Brain microvascular endothelial cell (primary cell): ENCODE measurements at places on chromosomes 5 and 9.

DNA sequence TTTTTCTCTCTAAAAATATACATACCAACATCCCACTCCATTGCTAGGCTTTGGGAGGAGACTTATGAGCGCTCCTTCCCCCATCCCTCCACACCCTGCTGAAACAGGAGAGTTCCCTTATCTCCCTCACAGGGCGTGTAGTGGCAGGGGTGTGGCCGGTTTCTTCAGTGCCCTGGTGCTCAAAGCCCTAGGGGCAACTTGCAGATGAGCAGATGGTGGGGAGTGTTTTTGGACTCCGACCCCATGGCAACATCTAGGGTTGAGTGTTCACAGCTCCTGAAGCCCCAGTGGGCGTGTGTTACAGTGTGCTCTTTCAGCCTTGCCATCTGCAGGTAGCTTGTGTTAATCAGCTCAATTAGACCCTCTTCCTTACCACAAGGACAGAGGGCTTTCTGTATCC, 409.5 kb downstream of the MAT2B start:
- DNase-seq: no peak

- DNase-seq: no peak
Measured at GRCh38 chr5:175698401-175699115, 40.7 kb downstream of the HRH2 start.

DNA sequence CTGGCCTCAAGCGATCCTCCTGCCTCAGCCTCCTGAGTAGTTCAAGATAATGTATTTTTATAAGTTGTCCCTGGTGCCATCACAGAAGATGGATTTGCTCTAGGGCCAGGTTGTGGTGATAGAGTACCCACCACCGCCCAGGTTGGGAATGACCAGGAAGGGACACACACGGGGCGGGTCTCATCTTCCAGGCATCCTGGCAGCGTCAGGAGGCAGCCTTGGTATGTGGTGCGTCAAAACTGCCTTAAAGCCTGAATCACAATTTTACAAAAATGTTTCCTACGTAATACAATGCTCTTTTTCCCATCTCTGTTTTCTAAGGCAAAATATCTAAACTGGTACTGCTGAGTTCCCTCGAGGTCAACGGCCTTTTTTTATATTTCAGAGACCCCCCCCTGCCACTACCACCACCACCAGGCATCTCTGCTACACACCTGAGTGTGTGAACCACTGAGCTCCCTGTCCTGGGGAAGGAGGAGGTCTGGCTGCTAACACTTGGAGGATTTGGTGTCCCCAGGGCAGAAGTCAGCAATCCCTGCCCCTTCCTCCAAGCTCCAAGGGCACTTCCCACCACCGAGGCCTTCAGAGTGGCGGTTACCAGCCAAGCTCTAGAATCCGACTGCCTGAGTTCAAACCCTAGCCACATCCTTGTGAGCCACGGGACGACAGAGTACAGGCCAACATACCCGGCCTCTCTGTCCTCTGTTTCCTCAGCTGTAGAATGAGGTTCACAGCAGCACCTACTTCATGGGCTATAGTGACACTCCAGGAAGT, 47.3 kb downstream of the SLC6A7 start:
- no peak for DNase-seq

GRCh38 chr9:128882677-128883603, 1.0 kb downstream of the LRRC8A start:
- DNase-seq: no peak

DNA sequence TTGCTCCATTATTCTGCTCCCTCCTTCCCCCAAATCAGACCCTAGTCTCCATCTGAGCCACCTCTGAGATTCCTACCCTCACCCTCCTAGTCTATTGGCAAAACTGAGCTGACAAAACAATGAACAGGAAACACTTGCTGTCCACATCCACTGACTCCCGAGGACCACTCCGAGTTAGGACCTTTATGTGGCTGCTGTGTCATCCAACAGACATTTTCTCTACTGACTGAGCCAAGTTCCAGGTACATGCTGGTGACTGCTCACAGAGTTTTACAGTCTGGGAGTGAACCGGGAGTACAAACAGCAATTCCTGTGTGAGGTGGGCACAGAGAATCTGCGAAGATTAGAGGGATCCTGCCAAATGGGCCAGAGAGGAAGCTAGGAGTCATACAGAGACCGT, 39.2 kb downstream of the CFAP90 start:
- no peak for DNase-seq

DNA sequence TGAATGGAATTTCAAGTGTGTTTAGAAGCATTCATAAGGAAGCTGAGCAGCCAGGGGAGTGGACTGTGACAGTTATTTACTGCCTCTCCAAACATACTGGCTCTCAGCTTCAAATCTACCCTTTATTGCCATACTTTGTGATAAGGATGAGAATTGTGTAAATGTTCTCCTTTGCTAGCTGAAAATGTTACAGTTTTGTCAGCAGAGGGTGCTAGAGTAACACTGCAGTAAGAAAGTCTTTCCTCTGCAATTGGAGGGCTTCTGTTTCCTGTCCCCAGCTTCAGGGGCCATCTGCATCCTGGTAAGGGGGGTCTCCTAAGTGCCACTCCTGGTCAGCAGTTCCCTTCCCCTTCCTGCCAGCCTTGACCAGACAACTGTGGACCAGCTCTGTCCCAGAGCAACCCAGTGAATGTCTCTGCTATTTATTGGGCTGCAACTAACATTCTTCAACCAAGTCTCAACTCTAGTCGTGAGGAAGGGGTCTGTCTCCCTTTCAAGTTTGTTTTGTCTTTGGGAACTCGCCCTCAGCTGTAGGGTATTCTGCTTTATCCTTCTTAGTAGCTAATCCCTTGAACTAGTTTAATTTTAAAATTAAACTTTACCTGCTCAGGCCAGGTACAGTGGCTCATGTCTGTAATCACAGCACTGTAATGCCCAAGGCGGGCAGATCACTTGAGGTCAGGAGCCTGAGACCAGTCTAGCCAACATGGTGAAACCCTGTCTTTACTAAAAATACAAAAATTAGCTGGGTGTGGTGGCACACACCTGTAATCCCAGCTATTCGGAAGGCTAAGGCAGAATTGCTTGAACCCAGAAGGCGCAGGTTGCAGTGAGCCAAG, 45.3 kb downstream of the RAPGEF6 start:
- no peak for DNase-seq

GRCh38 chr9:15843316-15843715, 290.5 kb downstream of the CCDC171 start:
- DNase-seq: no peak

DNA sequence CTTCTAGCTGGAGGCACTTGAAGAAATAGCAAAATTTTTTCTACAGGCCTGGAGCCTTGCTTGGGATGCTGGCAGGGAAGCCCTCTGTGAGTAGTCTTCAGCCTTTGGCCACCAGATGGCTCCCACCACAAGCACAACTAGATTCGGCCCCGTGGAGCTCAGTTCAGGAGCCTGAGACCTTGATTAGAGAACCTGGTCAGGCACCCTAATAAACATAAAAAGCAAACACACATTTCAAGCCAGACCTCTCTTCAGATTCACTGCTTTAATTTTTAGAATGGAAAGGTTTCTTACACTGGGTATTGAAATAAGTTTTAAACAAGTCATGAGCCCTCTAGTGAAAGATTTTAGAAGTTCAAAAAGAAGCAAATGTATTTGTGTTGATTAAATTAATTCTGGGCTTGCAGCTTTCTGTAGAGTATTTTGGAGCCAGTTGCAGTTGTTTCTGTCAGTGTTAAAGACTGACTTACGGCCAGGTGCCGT, 41.4 kb downstream of the GLRX start:
- peak; percentile 78 for DNase-seq

DNA sequence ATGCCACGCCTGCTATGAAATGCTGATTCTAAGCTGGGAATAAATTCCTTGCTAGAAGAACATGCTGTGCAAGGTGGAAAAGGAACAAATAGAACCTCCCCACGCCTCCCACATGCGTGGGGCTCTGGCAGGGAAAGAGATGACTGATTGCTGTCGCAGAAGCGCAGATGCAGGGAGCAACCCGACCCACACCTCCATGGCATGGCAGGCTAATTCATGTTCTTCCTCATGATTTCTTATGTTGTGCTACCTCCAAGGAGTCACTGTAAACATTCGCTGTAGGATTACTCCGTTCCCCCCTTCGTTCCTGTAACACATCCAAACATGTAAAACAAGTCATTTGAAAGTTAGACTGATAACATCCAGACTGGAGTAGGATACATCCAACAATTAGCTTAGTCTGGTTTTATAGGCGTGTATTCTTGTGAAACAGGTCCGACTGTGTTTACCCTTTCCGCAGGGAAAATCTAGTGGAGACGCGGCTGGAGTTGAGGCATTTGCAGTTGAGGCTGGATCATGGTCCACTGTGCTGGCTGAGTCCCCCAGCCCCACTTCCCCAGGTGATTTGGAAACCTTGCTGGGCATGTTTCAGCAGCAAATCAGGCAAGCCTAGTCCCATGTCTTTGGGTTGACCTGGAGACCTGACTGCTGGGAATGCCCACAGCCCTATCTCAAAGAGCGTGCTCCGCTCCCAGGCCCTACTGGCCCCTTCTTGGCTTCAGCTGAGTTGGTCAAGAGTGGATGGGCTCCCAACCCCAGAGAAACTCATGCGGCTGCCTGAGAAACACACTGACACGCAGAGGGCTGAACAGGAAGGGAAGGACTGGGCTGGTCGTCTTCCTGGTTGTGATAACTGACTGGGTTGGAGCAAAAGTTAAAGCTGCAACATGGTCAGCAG, 24.8 kb upstream of the ANKRD33B start:
- DNase-seq: no peak

- no peak for DNase-seq
Measured at GRCh38 chr5:81779125-81779915, 28.4 kb upstream of the SSBP2 start.

GRCh38 chr5:14869233-14869632, 2.3 kb downstream of the ANKH start:
- no peak for DNase-seq

- DNase-seq: peak; percentile 32
Measured at GRCh38 chr5:103057208-103058130, 62.5 kb downstream of the GIN1 start.

DNA sequence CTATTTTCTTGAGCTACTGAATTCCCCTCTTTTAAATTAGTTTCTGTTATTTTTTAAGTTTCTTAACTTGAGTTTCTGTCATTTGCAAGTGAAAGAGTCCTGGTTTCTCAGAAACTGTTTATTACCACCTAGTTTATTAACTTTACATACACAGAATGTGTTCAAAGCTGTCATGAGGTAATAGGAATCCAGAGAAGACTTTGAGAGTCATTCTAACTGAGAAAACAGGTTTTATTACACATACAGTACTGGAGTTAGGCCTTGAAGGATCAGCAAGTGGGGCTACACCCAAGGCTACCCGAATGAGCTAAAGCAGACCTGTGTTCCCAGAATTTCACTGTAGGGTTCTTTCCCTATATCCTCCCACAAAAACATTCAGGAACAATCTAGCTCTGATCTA, 33.1 kb downstream of the FAM114A2 start:
- no peak for DNase-seq

DNA sequence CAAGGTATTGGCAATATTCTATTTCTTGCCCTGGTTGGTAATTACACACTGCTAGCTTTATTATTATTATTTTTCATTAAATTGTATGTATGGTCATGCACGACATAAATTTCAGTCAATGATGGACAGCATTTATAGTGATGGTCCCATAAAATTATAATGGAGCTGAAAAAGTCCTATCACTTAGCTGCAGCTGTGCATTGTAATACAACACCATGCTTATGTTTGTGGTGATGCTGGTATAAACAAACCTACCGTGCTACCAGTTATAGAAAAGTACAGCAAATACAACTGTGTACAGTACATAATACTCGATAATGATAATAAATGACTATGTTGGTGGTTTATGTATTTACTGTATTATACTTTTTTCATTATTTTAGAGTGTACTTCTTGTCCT, 65.5 kb downstream of the NR3C1 start:
- no peak for DNase-seq

DNA sequence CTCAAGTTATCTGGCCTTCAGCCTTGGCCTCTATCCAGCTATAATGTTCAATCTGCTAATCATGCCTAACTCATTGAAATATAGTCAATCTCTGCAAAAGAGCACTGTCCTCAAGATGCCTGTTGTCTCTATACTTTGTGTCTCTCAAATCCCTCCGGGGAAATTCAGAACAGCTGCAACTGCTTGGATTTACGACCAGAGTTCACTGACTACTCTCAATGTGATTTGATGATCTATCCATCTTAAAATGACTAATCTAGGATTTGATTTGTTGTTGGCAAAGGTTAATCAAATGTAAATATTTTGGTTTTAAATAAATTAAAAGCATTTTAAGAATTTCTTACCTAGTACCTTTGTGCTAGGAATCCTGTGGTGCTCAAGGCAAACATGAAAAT, 40.9 kb downstream of the SVEP1 start:
- no peak for DNase-seq

GRCh38 chr5:156526081-156526925, 199.3 kb downstream of the SGCD start:
- no peak for DNase-seq

- no peak for DNase-seq
Measured at GRCh38 chr5:156031181-156031580, 295.8 kb upstream of the SGCD start.

DNA sequence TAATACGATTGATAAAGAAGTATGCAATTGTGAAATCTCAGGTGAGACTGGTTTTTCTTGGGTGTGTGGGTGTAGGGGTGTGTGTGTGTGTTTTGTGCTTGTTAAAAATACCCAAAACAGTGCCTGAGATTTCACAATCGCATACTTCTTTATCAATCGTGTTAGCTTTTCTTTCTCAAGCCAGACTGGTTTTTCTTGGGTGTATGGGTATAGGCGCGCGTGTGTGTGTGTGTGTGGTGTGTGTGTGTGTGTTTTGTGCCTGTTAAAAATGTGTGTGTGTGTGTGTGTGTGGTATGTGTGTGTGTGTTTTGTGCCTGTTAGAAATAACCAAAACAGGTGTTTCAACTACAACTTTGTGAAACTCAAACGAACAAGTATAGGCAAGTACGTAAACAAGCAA, 53.7 kb downstream of the CERT1 start:
- DNase-seq: no peak

GRCh38 chr9:112884101-112884500, 6.6 kb downstream of the SLC46A2 start:
- peak; percentile 9 for DNase-seq

DNA sequence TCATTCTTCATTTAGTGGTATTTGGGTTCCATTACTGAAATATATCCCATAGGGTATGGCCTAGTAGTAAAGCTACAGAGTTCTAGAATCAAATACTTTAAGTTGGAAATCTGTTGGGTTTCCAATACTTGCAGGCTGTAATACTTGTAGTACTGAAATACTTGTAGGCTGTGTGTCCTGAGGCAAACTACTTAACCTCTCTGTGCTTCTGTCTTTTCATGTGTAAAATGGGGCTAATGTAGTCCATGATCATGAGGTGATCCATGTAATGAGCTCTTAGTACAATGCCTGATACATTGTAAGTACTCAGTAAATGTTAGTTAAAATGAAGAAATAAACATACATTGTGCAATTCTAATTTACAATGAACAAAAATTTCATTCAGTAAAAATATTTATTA, 368.9 kb downstream of the CSNK1G3 start:
- DNase-seq: no peak

DNA sequence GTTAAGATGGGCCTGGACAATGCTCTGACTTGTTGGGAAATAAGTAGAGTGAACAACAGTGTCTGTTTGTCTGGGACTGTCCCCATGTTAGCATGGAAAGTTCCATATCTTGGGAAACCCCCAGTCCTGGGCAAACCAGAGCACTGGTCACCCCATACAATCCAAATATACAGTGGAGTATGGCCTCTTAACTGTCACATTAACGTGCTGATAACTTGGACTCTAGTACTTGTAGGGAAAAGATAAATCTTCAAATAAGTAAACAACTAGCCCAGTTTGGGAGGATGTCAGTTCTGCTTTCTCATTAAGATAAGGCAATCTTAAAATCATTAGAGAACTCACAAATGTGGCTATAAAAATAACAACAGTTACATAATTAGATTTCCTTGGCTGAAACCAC, 47.6 kb upstream of the JAK2 start:
- DNase-seq: no peak
